ENCODE measurements at places on chromosomes 2 and 18.

DNA sequence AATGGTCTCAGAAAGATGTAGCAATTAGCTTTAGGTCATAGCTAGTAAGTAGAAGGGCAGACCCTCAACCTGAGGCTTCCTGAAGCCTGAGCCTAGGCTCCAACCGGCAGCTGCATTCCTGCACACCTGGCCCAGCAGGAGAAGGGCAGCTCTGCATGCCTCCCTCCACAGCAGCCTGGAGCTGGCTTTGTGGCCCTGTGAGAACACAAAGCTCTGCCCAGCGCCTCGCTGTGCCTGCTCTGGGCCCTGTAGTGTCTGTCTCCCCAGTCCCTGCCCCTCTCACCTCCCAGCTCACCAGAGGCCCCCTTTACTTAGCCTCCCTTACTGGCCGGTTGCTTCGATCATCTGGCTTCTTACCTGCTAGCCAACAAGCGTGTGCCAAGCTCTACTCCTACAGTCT is 6.7 kb downstream of the TMEM214 start:
- DNase-seq, result no peak

GRCh38 chr2:136651456-136652010 is 113.8 kb upstream of the THSD7B start:
- DNase-seq, result no peak

DNA sequence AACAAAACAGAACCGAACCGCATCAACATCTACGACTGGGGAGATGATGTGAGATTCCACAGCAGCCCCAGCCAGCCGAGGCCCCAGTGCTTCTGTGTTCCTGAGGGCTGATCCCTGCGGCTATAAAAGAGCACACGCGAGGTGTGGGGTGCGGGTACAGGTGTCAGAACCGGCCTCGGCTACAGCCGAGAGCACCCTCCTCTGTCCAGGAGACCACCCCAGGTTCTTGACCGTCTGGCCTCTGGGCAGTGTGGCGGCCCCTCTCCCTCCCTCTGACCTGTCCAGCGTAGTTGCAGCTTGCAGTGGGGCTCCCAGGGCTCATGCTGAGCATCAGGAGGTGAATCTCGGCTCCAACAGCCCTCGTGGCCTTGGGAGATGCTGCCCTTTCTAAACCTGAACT is 23.7 kb downstream of the RTP5 start:
- DNase-seq, result peak; percentile 40

- peak; percentile 52 for DNase-seq
Measured at GRCh38 chr2:23420091-23420839, 35.3 kb downstream of the KLHL29 start.

DNA sequence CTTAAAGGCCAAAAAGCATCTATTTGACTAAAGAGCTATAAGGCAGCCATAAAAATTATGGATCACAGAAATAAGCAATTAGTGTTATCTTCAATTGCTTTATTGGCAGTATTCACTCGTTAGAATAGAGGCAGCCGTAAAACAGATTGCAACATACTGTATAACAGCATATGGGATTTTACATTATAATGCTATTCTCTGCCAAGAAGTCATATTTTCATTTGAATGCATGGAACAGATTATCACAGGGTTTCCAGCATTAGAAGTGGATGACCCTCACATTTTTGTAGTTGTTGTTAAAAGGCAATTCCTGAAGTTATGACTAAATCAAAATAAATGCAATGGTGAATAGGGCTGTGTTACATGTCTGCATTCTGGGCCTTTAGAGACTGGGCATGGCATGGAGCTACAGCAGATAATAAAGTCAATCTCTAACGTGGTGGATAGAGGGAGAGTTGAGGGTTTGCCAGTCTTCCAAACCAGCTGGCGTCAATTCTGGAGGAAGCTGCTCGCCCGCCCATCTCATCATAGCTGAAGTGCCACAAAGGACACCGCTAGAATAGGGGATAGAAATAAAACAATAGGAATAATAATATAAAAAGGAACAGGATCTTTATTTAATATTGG is 155.4 kb upstream of the VRK2 start:
- no peak for DNase-seq

- peak; percentile 30 for DNase-seq
Measured at GRCh38 chr2:136361521-136361920, 243.6 kb upstream of the CXCR4 start.

GRCh38 chr2:28445448-28446258 is 50.2 kb upstream of the PLB1 start:
- peak; percentile 87 for DNase-seq

DNA sequence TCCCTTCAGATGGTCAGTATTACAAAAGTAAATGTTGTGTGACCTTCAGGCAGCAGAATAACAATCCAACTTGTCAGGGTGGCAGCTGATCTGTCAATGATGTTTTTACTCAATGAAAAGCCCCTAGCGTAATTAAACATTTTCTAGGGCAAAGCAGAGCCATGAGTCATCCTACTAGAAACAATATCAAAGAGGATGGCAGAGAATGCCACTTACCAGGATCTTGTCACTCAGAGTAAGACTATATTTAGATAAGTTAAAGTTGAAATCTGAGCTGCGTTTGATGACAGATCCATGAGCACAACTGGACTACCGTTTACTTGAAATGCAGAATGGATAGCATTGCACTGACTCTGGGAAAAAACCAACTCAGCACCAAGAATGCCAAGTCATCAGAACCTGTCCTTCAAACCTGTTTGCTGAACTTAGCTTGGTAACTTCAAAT is 612.6 kb upstream of the ACVR2A start:
- no peak for DNase-seq

- no peak for DNase-seq
Measured at GRCh38 chr2:20565623-20566236, 85.2 kb downstream of the HS1BP3 start.

DNA sequence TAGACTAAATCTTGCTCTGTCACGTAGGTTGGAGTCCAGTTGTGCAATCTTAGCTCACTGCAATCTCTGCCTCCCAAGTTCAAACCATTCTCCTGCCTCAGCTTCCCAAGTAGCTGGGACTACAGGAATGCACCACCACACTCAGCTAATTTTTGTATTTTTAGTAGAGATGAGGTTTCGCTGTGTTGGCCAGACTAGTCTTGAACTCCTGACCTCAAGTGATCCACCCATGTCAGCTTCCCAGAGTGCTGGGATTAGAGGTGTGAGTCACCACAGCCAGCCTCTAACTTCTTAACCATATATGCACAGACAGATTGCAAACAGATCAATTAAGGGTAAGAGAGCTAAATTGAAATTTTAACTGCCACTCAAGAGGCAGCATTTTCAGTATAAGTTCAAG is 22.1 kb upstream of the CNGA3 start:
- no peak for DNase-seq

- no peak for DNase-seq
Measured at GRCh38 chr2:47655563-47655880, 127.4 kb upstream of the MSH6 start.

- no peak for DNase-seq
Measured at GRCh38 chr2:80364524-80365212, 60.1 kb upstream of the LRRTM1 start.

DNA sequence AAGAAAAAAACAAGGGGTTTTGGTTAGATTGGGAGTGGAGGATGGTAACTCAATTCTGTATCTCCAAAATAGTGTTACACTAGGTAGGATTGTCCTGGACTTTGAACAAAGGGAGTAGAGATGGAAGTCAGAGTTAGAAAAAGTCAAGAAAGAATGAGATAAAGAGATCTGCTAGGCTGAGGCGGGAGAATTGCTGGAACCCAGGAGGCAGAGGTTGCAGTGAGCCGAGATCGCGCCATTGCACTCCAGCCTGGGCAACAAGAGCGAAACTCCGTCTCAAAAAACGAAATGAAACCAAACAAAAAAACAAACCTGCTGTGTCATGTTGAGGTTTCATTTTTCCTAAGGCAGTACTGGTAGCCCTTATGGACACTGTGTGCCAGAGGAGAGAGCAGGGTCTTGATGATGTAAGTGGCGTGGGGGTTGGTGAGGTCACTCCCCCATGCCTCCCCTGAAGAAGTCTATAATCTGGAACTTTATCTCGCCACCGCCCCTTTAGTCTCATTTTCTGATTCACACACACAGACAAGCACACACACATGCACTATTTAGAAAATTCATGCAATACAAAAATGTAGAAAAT is 10.5 kb downstream of the DRC1 start:
- no peak for DNase-seq

DNA sequence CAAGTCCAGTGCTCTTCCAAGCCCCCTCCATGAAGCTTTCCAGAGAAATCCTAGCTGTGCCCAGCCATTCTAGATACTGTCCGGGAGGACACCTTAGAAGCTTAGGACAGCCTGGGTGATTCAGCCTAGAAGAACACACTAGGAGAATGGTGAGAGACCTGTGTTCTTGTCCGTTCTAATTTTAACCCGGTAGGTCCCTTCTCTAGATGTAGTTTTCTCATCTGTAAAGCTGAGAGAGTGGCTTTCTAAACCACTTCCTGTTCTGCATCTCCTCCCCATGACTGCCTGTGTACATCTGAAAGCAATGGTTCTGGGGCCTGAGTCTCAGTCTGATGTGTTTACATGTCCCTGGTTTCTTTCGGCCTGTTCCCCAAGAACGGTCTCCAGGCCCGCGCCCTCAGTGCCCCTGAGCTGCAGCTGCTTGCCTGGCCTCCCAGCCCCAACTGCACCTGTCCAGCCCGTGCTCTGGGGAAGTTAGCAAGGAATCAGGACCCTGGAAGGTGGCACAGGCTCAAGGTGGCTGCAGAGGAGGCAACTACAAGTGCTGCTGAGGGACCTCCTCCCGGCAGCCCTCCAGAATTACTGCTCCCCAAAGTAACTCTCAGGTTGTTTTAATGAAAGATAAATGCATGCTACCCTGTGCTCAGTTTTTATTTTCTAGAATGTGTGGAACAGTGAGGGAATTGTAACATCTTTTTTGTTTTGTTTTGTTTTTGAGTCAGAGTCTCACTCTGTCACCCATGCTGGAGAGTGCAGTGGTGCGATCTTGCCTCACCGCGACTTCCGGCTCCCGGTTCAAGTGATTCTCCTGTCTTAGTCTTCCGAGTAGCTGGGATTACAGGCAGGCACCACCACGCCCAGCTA is 105.9 kb downstream of the LBH start:
- DNase-seq, result no peak

DNA sequence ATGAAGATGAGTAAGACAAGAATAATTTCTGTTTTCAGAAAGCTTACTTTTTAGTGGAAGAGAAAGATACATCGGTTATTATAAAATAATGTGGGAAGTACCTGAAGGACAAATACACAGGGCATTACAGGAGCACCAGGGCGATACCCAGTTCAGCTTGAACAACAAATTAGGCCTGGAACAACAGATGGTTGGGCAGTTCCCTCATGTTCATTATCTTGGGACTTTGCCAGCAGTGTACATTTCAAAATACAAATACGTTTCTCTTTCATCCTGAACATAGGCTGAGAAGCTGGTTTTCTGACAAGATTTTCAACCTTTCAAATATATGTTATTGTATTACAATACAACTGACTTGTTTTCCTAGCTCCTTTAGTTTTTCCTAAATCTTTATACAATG is 79.6 kb downstream of the TGIF1 start:
- DNase-seq, result no peak

- DNase-seq, result no peak
Measured at GRCh38 chr2:228658998-228659397, 477.5 kb upstream of the SPHKAP start.

- DNase-seq, result no peak
Measured at GRCh38 chr2:42495234-42495581, 1.4 kb upstream of the KCNG3 start.

DNA sequence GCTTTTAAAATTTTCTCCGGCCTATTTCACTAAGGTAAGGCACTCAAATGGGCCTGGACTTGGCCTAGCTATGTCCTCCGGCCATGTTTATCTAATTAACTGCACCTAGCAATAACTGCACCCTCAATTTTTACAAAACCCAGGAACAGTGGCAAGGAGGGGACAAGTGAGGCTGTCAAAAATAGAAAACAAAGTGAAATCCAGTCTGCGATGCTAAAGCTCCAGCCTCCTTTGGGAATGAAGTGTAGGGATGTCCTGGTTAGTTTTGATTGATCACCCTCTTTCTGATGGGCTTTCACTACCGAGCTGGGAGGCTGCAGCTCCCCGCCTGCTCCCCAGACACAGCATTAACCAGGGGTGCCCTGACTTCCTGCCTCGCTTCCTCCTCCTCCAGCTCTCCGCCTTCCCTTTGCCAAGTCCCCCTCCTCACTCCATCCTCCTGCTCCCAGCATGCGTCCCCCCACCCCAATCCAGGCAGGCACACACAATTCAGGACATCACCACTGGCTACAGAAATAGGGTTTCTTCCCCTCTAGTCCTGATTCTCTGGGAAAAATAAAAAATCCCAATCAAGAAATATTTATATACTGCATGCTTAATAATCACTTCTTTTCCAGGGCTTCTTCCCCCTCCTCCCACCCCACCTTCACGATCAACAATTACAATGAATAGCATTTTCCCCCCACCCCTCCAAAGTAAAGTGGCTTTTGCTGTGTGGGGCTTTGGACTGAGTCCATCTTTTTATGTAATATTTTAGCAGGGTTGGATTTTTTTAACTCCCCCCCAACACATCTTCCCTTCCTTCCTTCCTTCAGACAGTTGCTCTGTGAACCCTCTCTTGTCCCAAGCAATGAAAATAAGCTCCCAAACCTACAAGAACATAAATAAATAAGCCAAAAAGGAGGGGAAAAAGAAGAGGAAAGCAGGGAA is 3.3 kb upstream of the POU3F3 start:
- DNase-seq, result no peak

GRCh38 chr2:17579605-17580318 is 39.3 kb downstream of the VSNL1 start:
- no peak for DNase-seq

- no peak for DNase-seq
Measured at GRCh38 chr2:18176679-18177215, 298.3 kb downstream of the KCNS3 start.
